ENCODE measurements at places on chromosomes 7 and 10. TPM values are rescaled to one million over a fixed set of nuclear protein-coding genes. Genes with fewer than 3 reads are reported as not detected.

FZD8 gene
- total RNA-seq: 25.6 TPM

FOXI2 gene
- total RNA-seq: not detected

GDF2 gene
- total RNA-seq: not detected

PRPS1L1 gene
- total RNA-seq: 0.14 TPM

PTPRE gene
- total RNA-seq: 178 TPM

CCZ1B gene
- 55.8 TPM for total RNA-seq

COL28A1 gene
- total RNA-seq: not detected

Measured in dermis blood vessel endothelial cell (primary cell).